ENCODE measurements at places on chromosomes 2 and 18.

DNA sequence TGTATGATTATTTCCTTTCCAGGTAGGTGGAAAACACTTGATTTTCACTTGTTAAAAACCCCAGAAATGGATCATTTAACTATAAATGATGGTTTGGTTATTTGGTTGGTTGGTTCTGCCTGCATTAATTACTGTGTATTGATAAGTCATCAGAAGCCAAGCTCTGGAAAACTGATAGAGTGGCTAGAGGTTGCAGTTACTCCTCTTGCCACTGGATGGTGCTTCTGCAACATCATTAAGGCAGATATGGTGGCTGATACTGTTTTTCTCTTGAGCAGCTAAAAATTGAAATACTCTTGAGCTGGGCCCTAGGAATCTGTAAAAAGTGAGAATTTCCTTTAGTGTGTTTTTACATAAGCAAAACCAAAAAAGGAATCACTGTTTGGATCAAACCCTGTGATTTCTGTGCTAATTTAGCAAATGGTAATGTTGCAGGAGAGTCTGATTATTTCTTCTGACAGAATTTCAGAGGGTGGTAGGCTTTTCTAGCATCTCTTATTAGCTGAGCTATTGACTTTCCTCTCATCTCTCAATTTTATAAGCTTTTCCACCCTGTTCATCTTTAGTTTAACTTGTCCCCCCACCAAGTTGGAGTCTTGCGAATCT is 54.3 kb downstream of the RAB10 start:
- peak; percentile 19 for DNase-seq

DNA sequence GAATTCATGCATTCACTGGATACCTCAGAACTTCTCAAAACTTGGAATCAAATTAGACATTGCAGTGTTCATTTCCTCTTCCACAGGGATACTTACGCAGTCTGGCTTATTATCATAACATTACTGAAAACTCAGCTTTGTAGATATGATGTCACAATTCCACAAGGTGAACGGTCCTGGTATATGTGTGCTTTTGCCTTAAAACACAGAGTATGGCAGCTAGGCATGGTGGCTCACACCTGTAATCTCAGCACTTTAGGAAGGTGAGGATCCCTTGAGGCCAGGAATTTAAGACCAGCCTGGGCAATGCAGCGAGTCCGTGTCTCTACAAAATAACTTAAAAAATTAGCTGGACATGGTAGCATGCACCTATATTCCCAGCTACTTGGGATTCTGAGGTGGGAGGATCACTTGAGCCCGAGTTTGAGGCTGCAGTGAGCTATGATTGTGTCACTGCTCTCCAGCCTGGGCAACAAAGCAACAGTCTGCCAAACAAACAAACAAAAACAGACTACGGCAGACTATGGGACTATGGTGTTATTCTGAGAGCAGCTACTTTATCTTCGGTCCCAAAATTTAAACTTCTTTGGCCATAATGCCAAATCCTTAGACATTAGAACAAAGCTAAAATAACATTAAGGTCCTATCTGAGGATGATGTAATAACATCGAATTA is 1191.9 kb upstream of the SLC39A10 start:
- no peak for DNase-seq

DNA sequence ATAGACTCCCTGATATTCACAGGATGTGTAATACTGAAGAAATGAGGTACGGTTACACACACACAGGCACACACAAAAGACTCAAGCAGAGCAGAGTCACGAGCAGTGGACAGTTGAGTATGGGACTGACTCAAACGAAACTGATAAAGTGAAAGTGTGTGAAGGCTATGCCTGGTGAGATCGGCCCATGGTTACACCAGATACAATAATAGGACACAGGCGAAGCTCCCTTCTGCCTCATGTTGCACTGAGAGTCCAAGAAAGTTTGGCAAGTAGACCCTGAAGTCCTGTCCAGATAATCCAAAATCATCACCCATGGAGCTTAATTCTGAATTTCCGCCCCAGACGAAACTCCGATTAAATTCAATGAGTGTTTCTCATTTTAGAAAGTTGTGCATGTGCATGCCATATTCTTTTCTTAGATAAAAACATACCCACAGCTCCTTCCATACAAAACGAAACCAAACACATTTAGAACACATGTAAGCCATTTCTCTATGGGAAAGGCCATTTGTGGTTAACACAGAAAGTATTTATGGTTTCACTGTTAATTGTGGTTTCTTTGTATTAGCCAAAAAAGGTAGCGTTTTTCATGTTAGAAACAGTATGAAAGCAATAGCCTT is 567.6 kb downstream of the PLCL1 start:
- no peak for DNase-seq

DNA sequence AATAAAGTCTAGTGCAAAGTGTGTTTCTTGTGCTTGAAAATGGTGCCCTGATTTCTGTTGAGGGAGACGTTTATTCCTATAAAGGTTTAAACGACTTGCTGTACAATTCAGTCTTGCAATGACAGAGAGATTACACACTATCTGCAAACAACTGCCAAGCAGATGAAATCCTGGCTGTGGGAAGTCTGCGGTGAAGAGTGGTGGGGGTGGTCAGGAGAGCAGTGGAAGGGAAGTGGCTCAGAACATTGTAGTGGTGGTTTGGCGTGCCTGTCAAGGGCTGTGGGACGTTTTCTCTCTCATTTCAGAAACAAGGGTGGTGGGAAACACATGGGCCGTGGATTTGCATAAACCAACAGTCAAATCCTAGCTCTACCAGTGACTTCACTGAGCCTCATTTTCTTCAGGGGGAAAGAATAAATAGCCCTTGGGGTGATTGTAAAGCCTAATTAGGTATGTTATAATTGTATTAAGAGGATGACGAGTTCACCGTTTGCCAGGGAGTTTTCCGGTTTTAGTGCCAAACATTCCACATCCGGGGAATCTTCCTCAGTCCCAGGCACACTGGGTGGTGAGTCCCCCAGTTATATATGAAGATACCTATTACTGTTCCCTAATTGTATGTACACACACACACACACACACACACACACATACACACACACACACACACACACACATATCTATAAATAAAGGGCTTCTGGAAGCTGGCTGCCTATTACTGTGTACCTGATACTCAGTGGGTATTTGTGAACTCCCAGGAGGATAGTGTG is 115.0 kb downstream of the SPTBN1 start:
- peak; percentile 80 for DNase-seq

DNA sequence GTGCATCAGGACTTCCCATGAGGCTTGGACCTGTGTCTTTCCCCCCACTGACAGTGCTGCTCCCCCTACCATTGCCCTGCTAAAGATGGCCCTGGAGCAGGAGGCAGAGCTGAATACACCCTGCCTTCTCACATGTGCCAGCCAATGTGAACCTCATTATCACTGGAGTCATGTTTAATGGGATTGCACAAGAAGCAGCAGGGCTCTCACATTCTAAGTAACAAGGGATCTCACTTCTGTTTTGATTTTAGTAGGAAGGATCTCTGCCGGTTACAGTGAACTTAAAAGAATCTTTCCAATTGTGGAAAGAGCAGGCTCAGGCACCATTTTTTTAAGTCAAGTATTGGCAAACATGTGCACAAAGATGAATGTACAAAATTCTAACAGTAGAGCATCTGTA is 322.1 kb upstream of the MEX3C start:
- DNase-seq = no peak

- DNase-seq = no peak
Observed at GRCh38 chr18:32373995-32374394, 96.7 kb downstream of the GAREM1 start.

DNA sequence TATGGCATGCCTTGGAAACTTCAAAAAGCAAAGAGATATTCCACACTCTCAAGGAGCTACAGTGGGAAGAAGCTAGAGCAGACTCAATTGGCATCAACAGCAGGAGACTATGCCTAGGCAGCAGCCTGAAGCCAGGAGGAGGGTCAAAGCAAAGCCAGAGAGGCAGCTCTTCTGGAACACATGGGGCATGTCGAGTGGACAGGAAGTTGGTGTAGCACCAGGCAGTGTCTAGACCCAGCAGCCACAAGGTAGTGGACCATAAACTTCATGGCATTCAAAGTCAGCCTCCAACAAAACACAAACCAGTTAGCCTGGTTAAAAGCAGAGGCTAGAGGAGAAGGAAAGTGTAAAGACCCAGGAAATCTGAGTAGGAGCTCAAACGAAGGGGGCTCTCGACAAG is 311.2 kb upstream of the PKDCC start:
- no peak for DNase-seq

GRCh38 chr18:75167759-75168618 is 41.0 kb downstream of the PTGR3 start:
- DNase-seq = no peak

Data from activated naive CD4-positive, alpha-beta T cell treated with Interleukin-2 at 50 U/mL for 16 hours (primary cell).